ENCODE measurements at places on chromosomes 5 and 9. TPM values are rescaled to one million over a fixed set of nuclear protein-coding genes. Genes with fewer than 3 reads are reported as not detected.

Gene TSSK1B
- not detected for total RNA-seq

Gene CRB2
- 0.04 TPM for total RNA-seq

- DNase-seq: no peak
Measured at GRCh38 chr9:125842242-125842641, 95.1 kb downstream of the PBX3 start.

GRCh38 chr5:18270635-18271338 is 636.5 kb downstream of the TAF11L14 start:
- no peak for DNase-seq

DNA sequence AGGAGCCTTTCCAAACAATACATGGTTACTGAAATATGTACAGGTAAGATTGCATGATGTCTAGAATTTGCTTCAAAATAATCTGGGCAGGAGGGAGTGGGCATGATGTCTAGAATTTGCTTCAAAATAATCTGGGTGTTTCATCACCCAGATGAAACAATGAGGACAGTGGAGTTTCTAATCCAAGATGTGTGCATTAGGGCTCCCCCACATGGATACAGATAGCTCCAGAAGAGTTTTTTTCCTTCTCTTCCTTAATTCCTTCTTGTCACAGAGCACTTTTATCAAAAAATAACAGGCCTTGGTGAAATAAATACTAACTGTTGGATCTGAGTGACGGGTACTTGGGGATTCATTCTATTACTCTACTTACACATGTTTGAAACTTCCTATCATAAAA is 14.9 kb downstream of the ATOX1 start:
- DNase-seq: no peak

GRCh38 chr5:9776525-9776924 is 146.4 kb upstream of the TAS2R1 start:
- DNase-seq: no peak

DNA sequence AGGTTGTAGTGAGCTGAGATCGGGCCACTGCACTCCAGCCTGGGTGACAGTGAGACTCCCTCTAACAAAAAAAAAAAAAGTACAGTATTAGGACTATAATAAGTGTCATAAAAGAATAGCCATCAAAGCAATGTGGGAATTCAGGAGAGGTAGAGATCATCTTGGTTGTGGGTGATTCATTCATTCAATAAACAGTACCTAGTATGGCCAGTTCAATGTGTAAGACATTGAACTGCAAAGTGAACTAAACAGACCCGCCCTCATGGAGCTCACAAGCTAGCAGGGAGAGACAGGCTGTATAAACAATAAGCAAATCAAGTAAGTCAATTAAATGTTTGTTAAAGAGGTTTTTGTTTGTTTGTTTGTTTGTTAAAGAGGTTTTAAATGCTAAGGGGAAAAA is 146.1 kb upstream of the RANBP3L start:
- no peak for DNase-seq

DNA sequence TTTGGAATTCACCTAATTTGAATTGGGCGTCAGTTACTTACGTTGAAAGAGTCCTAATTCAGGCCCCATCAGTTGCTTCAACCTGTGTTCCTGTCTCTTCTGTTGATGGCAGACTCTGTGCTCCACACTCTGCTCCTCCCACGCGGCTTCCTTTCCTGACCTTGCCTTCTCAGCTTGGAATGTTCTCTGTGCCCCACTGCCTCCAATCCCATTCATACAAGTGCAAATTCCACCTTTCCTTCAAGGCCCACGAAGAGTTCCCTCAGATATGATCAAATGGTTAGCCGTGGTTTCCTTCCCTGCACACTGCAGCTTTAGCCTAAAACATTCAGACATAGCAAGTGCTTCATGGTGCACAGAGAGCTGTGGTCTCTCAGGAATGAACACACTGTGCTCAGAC is 65.7 kb downstream of the SREK1 start:
- DNase-seq: no peak

GRCh38 chr5:142819292-142819691 is 49.1 kb downstream of the ARHGAP26 start:
- no peak for DNase-seq

GRCh38 chr5:1795931-1796330 is 3.7 kb downstream of the MRPL36 start:
- no peak for DNase-seq

GRCh38 chr5:121171361-121171760 is 680.3 kb upstream of the FTMT start:
- no peak for DNase-seq

GRCh38 chr9:126337729-126338372 is 11.2 kb downstream of the MVB12B start:
- no peak for DNase-seq

Measured in adrenal gland (tissue), 19 donors.